ENCODE measurements at places on chromosomes 11 and 22. TPM values are rescaled to one million over a fixed set of nuclear protein-coding genes. Genes with fewer than 3 reads are reported as not detected.

P4HA3 gene
- total RNA-seq: 8.1 TPM

TTC36 gene
- not detected for total RNA-seq

LIN7C gene
- total RNA-seq: 22.4 TPM

AIFM3 gene
- not detected for total RNA-seq

TEF gene
- 4.2 TPM for total RNA-seq

Measured in cardiac atrium fibroblast (primary cell).